Nephron progenitor cell (in vitro differentiated cells): ENCODE measurements at places on chromosomes 4 and X.

DNA sequence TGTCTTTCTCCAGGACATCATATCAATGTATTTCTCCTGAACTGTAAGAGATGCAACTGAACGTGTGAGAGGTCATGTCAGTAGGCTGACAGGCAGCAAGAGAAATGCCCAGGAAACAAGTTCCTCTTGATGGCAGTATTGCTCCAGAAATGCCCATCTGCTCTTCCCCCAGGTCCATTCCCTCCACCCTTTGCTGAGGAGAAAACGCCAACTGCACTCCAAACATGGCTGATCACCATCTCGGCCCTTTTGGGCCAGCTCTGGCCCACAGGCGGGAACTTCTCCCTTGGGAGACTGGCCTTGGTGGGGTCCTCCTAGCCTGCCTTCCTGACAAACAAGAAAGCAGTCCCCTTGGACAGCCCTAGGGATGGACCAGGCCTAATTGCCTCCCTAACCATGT lies 276.5 kb upstream of the AGTR2 start:
- DNase-seq = no peak

DNA sequence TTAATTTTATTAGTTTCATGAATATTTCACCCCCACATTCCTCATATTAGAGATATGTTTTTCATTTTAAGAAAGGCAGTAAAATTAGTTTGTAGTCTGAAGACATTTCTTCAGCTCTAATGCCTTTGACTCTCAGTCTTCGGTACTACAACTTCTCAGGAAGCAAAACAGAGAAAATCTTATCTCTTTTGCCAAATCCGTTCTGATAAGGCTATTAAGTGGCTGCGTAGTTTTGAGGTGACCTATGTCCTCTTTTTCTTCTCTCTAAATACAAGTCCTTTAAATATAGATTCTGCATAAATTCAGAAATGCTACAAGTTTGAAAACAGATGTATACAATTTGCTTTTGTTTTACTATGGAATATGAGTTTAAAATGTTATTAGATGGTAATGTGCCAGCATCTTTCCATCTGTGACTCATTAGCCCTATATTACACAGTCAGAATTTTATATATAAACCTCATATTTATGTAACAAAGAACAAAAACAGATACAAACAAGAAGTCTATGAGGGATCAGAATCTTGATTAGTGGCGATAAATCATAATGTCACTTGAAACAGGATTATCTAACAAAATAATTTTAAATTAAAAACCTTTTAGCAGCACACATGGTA lies 181.2 kb upstream of the ETNPPL start:
- DNase-seq = no peak

- DNase-seq = no peak
Observed at GRCh38 chrX:113058634-113059033, 218.0 kb upstream of the AMOT start.

GRCh38 chr4:41692717-41693345 lies 55.7 kb downstream of the PHOX2B start:
- peak; percentile 63 for DNase-seq

GRCh38 chr4:24963277-24963676 lies 50.4 kb upstream of the CCDC149 start:
- DNase-seq = no peak

DNA sequence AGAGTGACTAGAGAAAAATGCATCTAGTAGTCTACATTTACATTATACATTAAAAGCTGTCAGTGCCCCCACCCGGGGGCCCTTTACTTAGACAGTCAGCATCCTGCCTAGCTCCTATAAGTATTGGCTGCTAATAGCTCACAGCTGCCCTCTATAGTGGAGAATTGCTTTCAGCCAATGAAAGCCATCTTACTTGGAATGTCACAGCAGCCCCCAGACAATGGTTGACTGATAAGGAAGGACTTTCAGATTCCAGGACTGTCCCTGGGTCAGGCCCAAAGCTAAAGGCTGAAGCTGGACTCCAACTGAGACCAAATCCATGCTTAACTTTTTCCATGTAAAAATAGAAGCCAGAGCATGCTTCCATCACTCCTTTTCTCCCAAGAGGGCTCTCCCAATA lies 196.9 kb downstream of the ANKRD50 start:
- DNase-seq = no peak

- no peak for DNase-seq
Observed at GRCh38 chr4:183345261-183345660, 23.0 kb upstream of the CLDN24 start.

DNA sequence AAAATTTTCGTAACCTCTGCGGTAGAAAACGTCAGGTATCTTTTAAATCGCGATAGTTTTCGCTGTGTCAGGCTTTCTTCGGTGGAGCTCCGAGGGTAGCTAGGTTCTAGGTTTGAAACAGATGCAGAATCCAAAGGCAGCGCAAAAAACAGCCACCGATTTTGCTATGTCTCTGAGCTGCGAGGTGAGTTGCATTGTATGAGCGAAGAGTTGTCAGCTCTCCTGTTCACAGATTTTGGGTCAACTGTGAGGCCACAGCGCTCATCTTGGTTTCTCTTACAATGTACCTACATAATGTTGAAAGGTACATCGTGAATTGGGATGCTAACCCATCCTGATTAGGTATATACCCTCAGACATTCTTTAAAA lies 486 bp downstream of the CLCN3 start:
- peak; percentile 13 for DNase-seq

GRCh38 chr4:124862261-124862660 lies 149.7 kb upstream of the ANKRD50 start:
- DNase-seq = no peak

DNA sequence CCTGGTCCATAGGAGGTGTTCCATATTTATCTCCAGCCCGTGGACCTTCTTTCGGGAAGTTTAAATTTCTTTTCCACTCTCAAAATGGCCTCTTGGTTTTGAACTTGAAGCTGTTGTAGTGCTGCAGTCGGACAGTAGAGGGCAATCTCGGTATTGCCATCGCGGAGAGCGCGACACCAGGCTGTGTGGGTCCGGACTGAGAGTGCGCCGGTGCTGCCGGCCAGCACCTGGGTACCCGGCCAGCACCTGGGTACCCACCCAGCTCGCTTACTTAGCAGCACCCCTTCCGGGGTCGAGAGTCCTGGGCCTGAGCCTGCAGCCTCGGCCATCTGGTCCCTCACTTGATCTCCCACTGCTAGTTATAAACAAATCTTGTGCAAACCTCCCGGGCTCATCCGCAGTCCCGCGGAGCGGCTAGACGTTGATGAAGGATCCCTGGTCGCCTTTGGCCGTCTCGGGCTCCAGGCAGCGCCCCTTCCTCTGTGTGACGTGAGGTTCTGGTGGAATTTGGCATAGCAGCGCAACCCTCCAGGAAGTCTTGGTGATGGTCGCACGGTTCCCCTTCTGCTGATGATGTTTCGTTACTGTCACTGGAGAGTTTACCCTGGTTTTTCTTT lies 18.0 kb downstream of the FAM9A start:
- peak; percentile 14 for DNase-seq

DNA sequence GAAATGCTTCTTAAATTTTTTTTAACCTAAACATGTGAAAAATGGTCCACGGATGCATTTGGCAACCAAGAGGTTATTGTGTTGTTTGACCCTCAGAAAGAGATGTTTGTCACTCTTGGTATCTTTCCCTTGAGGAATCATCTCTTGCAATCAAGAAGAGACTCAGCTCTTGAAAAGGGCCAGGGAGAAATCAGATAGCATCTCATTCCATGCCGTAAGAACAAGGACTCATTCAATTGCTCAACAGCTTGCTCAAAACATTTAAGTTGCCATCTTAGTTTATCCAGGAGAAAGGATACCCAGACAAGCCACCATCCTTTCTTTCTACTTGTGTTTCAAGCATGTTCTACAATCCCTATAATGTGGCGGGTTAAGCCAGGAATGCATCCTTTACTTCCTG lies 209.5 kb upstream of the LNX1 start:
- no peak for DNase-seq

GRCh38 chr4:83618991-83619645 lies 83.2 kb downstream of the GPAT3 start:
- no peak for DNase-seq

GRCh38 chrX:107823456-107823855 lies 2.2 kb upstream of the MID2 start:
- no peak for DNase-seq

GRCh38 chr4:150072906-150073714 lies 5.1 kb upstream of the DCLK2 start:
- no peak for DNase-seq

DNA sequence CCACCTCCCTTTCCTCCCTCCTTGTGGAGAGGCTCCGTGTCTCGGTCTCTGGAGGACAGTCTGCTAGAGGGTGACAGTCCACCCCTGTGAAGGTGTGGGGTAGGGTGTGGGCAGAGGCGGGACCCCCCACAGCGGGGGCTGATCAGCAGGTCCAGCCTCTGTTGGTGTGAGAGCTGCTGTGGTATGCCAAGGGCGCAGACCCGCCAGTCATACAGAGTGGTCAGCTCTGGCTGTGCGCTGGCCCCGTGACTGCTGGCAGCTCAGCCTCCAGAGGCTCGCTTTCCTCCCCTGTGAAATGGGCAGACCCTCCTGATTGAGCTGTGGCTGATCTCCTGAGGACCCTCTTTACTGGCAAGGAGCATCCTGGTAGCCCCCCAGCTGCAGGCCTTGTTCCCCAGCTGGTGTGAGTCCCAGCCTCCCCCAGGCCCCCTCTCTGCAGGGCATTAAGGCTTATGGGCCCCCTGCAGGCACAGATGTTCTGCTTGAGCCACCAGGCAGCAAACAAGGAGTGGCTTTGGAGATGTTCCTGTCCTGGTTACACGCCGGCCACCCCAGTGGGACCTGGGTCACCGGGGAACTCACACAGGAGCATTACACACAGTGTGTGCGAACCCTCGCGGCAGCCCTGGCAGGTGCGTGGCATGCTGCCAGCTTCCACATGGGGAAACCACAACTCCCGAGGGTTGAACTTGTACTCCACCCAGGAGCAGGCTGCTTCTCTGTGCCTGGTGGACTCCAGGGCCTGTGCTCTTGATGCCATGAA lies 76.8 kb downstream of the PPP2R2C start:
- DNase-seq = no peak

DNA sequence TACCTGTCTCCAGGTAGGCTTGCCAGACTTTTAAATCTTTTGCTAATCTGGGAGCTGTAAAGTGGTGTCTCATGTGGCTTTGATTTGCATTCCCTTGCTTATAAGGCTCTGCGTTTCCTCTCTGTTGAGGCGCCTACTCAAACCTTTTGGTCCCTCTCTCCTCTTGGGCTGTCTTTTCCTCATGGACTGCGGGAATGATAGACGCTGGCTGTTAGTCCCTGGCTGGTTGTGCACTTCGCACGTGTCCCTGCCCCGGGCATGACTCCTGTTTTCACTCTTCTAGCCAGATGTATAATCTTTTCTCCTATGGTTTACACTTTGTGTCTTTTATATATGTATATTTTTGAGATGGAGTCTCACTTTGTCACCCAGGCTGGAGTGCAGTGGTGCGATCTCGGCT lies 39.7 kb downstream of the RGS12 start:
- DNase-seq = no peak

DNA sequence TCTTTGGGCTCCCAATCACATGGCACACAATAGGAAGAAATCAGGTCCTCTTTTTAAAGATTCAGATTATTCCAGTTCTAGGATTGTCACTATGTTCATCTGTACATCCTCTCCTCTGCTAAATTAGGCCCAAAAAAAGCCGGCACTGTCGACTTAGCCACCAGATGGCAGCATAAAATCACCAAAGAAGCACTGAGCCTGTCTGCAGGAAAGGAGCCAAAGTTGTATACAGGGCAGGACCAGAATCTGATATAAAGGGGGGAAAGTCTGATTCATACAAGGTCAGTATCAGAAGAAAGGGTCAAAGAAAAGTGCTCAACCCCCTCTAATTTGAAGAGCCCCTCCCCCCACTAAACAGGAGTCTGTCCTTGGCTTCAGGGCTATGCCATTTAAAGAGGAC lies 292.5 kb downstream of the CHIC1 start:
- peak; percentile 67 for DNase-seq

- DNase-seq = no peak
Observed at GRCh38 chr4:8919651-8920288, 48.1 kb upstream of the HMX1 start.

- no peak for DNase-seq
Observed at GRCh38 chrX:40100537-40101429, 3.0 kb upstream of the BCOR start.

DNA sequence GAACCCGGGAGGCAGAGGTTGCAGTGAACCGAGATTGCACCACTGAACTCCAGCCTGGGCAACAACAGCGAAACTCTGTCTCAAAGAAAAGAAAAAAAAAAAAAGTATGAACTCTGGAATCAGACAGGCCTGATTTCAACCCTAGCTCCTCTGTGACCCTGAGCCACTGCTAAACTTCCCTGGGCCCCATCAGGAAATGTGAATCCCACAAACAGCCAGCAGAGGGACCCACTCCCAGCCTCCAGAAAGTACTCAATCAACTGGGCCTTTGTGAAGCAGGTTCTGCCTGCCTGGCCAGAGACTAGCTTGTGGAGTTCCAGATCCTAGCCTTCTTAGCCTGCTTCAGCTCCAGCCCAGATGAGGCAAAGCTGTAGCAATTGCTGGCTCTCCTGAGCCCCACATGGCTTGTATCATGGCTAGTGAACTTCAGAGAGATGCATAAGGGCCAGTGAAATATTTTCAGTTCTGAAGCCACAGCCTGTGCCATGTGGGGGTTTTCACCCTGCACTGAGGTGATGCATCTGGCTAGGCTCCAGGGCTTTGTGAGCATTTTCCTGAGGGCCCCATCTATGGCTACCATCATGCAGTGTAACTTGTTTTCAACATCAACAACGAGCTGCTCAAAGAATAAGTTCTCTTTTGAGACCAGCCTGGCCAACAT lies 7.2 kb upstream of the IDS start:
- peak; percentile 49 for DNase-seq

DNA sequence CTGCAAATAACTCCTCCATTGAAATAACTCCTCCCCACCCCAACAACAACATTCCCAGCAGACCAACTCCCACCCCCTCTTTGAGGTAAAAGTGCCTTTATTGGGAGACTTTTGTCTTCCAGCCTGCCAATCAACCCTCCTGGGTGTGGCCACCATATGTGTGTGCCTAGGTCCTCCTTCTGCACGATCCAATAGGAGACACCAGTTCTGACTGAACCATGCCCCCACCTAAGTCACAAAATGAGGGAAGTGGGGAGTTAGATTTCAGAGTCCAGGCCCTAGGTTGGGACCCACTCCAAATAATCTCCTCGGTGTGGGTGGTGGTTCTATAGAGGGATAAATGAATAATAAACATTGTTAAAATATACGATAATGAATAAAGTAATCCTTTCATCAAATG lies 3.0 kb downstream of the PLP2 start:
- DNase-seq = no peak

- DNase-seq = no peak
Observed at GRCh38 chr4:101693842-101694398, 96.6 kb upstream of the BANK1 start.
